Stimulated activated CD8-positive, alpha-beta memory T cell treated with anti-CD3 and anti-CD28 coated beads, Interleukin-2, amount 100 ng/mL, for 1 hour (primary cell): ENCODE measurements at places on chromosomes 6 and 20.

GRCh38 chr20:10673176-10673841 is 490 bp downstream of the JAG1 start:
- no peak for DNase-seq

DNA sequence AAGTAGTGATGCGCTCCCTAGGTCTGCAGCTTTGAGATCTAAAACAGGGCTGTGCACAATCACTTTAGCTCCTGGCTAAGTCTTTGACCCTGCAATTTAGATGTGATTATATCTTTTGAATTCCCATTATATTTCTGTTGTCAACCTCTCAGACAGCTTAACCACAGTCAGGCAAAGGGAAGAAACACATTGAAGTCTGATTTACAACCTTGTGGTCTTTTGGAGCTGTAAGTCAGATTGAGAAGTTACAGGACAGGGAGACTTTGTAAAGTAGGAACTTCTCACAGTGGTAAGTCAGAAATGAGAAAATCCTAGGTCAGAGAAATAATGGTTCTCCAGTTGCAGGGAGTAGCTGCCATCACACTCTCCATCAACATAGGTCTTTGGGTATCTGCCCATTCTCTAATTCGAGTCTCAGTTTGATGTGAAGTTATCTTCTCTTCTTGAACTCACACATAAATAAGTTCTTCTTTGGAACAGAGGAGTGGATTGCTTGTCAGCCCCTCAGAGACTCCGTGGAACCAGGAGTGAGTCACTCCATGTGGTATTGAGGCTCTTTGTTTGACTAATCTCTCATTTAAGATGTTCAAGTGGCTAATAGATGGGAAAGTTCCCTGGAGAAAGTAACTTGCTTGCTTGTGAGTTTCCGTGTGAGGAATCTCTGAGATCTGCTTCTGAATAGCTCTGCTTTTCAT is 35.0 kb upstream of the SGK1 start:
- DNase-seq, result no peak

DNA sequence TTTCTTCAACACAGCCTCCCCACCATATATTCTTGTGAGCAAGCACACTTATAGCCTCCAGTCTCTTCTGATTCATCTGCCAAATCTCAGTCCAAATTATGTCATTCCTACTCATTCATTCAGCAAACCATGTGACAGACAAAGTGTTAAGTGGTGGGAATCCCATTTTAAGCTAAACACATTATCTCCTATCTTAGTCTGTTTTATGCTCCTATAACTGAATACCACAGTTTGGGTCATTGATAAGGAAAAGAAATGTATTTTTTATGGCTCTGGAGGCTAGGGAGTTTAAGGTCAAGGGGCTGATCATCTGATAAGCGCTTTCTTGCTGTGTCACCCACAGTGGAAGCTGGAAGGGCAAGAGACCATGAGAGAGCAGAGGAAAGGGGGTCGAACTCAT is 23.9 kb upstream of the SMIM13 start:
- no peak for DNase-seq

GRCh38 chr20:8128291-8129060 is 3.6 kb upstream of the PLCB1 start:
- DNase-seq, result no peak

GRCh38 chr20:31695849-31696804 is 26.5 kb downstream of the BCL2L1 start:
- no peak for DNase-seq

DNA sequence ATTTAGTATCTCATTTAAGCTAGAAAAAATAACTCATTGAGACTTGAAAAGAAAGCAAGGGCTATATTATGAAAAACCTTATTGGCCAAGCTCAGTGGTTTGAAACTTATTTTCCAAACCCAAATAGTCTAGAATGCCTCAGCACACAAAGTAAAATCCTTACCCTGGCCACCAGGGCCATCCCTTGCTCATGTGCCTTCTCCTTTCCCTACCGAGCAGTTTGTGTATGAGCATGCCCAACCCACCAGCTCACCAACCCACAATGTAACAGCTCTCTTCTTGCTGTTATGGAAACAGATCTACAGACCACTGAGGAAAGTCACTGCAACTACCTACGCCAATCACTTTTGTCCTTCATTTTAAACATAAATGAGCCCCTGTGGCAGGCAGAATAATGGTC is 79.6 kb upstream of the CARMIL1 start:
- DNase-seq, result no peak

GRCh38 chr6:150403458-150404246 is 34.8 kb downstream of the IYD start:
- DNase-seq, result no peak

DNA sequence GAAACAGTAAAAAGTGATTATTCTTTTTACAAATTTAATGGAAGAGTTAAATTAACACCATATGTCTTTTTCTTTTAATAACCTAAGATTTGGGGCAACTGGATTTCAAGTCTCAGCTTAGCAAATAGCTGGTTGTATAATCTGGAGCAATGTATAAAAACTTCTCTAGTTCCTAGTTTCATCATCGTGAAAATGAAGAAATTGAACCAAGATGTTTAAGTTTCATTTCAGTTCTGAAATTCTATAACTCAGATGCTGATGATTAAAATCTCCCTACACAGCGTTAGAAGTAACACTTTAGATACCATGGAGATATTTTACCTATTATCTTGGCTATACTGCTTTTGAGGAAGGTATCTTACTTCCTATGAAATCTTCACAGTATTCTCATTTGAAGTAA is 252.0 kb downstream of the KIF16B start:
- DNase-seq, result no peak

DNA sequence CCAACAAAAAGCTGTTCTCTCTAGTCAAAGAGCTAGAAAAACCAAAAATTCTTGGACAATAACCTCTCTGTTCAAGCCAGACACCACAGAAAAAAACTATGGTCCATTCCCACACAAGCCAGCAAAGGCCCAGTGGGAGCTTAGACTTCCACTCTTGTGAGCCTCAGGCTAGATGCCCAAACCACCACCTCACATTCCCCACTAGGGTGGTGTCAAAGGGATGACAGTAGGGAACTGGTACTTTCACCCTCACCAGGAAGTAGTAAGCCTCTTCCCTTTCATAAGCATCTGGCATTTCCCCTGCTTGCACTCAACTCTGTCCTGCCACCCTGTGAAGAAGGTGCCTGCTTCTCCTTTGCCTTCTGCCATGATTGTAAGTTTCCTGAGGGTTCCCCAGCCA is 58.4 kb upstream of the RNF217 start:
- no peak for DNase-seq
